ENCODE measurements at places on chromosomes 2 and 18.

DNA sequence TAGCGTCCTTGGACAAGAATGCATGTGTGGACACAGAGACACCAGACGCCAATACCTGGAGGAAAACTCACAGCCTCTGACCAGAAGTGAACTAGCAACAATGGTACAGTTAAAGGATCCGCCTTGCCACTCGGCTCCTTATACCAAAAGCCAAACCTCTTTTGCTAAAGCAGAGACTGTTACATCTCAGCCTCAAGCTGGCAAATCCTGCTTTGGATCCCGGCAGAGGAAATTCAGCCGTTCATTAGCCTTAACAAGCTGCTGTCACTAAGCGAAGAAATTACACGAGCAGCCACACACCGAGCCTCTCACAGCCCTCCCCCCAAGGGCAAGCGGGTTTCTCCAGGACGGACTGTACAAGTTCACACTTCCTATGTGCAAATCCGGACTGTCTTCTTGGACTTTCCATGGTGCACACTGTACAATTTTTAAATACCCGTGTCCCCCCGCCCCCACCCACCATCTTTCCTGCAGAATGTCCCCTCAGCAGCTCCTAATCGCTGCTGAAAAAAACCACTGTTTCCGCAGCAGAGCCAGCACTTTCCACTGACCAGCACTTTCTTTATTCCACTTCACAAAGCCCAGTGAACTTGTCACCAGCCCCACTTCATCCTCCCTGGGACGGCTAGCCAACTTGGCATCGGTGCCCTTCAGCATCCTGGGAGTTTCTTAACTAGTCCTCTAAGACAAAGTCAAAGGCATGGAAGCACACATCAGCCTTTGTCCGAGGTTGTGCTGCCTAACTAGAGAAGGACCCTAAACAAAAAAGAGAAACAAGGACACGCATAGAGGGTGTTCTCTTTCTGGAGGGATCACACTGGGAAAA lies 1.5 kb downstream of the KLF7 start:
- no peak for DNase-seq

- no peak for DNase-seq
Measured at GRCh38 chr2:37361216-37361815, 16.9 kb downstream of the QPCT start.

DNA sequence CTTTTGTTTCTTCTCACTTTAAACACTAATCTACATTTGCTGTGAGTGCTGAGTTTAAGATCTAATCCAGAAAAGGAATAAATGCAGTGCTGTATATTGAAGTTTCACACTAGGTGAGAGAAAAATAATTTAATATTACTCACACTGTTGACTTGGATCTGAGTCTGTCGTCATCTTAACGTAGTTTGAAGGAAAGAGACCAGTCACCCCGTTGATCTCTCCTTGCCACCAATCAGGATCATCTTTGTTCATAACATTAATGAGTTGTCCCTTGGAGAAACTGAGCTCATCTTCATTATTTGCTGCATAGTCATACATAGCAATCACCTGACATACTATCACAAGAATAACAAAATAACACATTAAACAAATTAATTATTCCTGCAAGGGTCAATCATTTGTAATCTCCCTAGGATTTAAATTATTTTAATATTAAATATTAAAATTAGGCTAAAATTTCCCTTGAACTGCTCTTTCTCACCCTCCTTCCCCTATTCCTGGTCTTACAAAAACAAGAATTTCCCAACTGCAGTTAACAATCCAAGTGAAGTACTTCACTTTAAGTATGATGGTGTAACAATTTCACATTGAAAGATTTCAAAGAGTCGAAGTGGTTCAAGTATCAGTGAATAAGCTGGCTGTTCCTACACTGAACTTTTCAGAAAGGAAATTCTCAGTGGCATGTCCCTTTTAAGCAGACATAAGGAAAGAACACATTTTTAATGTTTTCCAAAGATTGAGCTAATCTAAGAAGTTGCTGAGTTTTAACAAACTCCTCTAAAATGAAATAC lies 71.3 kb downstream of the FAM228A start:
- no peak for DNase-seq

DNA sequence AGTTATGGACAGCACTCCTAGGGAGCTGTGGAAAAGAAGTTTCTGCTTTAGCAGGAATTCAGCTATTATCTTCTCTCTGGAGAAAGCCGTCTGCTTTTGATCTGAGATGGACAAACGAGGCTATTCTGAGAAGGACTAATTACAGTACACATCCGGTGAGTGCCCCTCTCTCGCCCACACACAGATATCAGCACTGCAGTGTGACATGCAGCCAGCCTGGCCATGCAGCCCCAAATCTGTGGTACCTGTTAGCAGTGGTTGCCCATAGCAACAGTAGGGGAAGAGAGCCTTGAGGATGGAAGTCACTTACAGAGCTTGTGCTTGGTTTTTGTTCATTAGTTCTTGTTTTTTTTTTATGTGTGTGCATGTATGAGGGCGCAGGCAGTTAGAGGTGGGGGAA lies 73.9 kb upstream of the TRIB2 start:
- no peak for DNase-seq

DNA sequence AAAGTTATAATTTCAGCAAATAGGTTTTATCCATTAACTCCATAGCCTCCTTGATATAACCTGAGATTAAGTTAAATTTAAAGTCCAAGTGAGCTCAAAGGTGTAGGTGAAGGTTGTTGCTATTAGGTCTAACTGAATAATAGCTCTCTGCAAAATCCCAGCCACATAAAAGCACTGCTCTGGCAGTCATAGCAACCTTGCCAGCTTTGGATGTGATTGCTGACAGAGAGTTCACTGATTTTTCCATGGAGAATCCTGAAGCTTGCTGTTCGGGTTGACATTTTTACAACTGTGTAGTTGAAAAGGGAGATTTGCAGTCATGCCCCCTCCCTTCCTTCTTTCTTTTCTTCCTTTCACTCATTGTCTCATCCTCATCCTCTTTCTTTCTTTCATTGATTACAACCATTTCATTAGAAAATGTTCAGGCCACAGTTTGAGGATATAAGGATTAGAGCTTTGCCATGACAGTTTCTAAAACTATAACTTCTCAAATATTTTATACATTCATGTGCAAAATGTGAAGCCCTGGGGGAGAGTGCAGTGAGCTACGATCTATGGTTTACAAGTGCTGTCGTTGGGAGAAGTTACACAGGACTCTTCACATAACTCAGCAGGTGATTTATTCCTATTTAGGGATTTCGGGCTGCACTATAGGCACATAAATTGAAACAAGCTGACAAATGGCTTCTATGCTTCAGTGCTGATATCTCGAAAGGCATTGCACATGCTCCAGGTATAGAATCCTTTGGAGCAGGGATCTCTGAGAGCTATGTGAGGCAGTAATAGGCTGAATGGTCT lies 193.8 kb downstream of the LRRTM4 start:
- no peak for DNase-seq

GRCh38 chr2:120239488-120240287 lies 13.0 kb upstream of the RALB start:
- peak; percentile 42 for DNase-seq

GRCh38 chr2:47056868-47057686 lies 98.0 kb downstream of the STPG4 start:
- DNase-seq = no peak

DNA sequence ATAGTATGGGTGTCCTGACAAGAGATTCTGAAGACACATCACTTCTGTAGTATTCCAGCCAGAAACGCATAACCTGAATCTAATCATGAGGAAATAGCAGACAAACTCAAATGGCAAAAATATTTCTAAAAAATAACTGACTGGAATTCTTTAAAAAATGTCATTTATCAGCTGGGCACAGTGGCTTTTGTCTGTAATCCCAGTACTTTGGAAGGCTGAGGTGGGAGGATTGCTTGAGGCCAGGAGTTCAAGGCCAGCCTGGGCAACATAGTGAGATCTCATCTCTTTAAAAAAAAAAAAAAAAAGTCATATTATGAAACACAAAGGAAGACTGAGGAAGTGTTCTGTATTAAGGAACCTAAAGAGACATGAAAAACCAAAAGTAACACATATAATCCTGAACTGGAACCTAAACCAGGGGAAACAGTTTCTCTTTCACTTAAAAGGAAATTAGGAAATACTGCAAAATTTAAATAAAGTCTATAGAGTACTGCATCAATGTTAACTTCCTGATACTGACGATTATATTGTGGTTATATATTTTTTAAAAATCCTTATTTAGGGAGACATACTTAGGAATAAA lies 29.9 kb downstream of the SESTD1 start:
- DNase-seq = no peak

DNA sequence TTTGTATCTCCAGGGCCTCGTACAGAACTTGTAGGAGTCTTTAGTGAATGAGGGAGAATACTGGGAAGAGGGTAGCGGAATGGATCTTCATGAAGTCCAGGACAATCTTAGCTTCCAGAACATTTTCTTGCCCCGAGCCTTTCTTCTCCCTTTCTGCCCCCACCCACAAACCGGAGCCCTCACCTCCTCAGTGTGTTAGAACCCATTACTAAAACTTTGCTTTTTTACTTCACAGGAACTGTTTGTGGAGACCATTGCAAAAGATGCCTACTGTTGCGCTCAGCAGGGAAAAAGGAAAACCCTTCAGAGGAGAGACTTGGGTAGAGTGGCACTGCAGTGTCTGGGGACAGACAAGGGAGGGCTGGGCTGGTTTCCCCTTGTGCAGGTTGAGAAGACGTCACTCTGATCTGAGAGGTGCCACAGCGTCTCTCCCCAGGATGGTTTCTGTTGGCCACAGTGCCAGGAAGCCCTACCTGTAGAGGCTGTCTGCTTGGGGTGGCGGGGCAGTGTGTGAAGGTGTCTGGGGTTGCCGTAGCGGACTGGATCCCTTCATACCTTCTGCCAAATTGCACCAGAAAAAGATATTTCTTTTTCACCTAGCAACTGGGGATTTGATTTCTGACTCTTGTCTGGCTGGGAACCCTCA lies 786 bp downstream of the POLE4 start:
- no peak for DNase-seq

GRCh38 chr18:51955136-51955535 lies 384.9 kb upstream of the DCC start:
- no peak for DNase-seq

Measured in fibroblast of skin of left quadriceps (primary cell).